Stimulated activated CD8-positive, alpha-beta memory T cell treated with anti-CD3 and anti-CD28 coated beads, Interleukin-7, amount 100 ng/mL, for 1 hour (primary cell): ENCODE measurements at places on chromosomes 3 and 15.

DNA sequence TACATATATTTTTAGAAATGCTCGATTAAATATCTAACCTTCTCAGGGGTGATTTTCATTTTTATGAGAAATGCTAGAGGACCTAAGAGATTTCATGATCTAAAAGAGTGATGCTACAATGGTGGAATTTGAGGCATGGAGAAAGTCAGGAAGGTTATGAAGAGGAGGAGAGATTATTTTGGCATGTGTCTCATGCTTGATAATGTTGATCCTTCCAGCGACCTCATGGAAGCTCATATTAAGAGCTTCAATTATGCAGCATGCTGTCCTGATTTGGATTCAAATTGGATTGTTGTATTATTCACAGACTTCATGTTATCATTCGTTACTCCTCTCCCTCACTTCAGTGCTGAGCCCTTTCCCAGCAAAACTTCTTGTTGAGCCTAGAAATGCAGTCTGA, 112.5 kb downstream of the RAP2B start:
- no peak for DNase-seq

GRCh38 chr15:28273873-28274610, 47.9 kb downstream of the HERC2 start:
- DNase-seq, result no peak

- DNase-seq, result no peak
Measured at GRCh38 chr3:62237286-62237948, 135.9 kb downstream of the FEZF2 start.

GRCh38 chr3:87498358-87499080, 222.1 kb upstream of the POU1F1 start:
- DNase-seq, result no peak

DNA sequence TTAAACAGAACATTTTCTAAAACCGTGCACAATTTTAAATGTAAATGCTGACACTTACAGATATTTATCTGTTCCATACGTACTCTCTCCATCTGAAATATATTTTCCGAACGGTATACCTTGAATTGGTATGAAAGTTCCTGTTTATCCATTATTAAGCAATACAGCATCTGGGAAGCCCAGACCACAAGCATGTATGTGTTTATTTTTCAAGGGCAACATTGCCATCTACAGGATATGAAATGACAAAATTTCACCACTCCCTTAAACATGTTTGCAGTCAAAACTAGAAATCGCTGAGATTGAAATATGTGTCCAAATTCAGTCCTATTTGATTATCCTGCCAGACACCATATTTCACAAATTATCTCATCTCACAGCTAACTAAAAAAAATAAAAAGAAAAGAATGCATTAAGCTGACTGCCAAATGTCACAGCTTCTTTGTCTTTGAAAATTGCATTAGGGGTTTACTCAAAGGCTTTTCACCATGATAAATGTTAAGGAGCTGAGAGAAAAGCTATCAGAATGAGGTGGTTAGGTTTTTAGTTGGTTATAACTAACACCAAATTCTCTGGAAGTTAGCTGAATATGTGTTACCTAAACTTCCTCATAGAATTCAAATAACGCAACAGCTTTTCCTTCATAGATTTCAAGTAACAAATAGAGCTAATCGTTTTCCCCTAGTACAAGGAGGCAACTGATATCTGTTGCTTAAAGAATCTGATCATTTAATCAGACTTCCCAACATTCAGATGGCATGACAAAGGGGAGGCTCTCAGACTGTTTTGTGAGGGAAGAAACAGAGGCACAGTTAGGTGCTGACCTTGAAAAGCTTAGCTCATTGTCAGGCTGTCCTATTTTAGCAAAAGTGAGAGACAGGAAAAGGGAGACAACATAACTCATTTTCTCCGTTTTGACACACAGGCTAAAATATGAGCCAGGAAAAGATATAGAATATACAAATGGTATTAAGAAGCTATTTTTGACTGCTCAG, 533.1 kb downstream of the TBL1XR1 start:
- DNase-seq, result no peak

DNA sequence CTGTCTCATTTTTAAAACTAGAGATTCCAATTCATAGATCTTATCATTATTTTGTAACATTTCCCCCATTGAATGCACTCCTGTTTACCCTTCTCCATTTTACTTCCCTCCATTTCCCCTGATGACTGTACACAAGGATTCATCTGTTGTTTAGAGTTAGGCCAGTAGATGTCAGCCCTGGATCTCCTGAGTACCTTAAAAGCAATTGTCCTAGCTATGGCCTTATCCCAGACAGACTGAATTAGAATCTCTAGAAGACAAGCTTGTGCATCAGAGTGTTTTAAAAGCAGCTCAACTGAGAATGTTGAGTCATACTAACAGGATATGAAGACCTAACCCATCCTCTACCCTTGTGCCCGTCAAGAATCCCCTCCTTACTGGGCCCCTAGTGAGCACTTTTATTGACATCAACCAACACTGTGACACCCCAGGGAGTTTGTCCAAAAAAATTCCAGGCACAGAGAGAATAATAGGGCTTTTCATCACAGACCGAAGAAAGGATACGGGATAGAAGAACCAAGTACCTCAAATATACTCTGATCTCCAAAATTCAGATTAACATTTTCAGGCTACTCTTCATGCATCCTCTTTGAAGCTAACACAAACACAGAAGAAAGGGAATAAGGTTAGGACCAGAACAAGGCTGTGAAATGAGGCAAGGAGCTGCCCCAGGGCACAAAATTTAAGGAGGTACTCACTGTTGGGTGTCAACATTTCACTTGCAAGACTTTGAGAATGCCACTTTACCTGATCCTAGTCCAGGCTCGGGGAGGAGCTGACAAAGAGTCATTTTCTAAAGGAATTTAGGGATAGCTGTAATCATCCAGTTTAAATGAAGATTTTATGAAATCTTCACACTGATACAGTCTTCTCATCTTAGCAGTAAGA, 17.1 kb downstream of the ZBED2 start:
- DNase-seq, result no peak

DNA sequence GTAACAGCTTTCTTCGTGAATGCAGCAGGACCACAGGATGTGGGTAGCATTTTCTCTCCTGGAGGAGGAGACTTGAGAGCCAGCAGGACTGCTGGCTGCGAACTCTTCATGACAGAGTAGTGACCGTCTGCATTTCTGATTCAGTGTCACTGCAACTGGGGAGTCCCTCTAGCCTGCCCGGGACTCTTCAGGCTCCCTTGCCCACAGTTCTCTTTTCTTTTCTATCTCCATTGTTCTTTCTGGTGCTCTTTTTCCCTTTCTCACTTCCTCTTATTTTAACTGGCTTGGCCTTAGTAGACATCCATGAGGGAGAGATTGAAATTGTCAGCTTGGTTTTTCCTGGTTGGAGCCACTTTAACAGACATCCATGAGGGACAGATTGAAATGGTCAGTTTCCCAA, 49.9 kb upstream of the P2RY1 start:
- no peak for DNase-seq
